Heart right ventricle (tissue), 16 donors: ENCODE measurements at places on chromosomes 2 and 18. TPM values are rescaled to one million over a fixed set of nuclear protein-coding genes. Genes with fewer than 3 reads are reported as not detected.

DNA sequence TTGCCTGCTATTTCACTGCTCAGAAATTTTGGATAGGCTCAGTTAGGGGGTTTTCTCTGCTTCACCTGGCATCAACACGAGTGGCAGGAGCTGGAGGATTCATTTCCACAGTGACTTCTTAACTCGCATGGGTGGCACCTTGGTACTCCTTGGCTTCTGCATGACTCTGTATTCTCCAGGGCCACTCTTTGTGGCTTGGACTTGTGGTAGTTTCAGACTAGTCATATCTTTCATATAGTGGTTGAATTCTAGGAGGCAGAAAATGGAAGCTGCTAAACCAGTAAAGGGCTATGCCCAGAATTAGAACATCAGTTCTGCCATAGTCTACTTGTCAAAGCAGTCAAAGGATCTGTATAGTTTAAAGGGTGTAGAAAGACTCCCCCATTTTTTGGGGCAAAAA lies 6.8 kb downstream of the MAIP1 start:
- no peak for DNase-seq

RFTN2 gene
- total RNA-seq, result 8.4 TPM

- no peak for DNase-seq
These were observed 33.0 kb downstream of the GPR75 start for GRCh38 chr2:53826587-53827397.

SCYGR4 gene
- not detected for total RNA-seq

GRCh38 chr2:238692562-238692961 lies 155.3 kb upstream of the TWIST2 start:
- no peak for DNase-seq

DNA sequence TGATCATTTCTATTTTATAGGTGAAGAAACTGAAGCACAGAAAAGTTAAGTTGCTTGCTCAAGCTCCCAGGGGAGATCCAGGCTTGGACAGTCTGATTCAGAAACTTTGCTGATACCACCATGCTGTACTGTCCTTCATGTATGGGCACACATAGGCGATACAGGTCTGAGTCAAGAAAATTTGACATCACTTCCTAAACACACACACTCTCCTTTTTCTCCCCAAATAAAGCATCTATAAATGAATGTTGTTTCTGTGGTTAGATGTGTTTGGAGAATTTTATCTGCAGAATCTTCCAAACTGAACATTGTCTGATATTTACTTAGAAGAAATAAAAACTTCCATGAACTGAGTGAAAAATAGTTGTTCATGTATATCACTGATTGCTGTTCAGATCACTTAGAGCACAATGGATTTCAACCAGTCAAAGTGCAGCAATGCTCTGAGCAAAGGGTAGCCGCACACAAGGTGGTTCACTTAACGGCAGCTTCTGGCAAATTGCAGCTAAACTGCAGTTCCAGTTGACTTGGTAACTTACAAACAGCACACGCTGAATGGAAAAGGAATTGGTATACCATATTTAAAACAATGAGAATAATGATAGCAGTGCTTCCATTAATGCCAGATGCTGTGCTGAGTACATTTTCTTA lies 10.0 kb upstream of the AGFG1 start:
- DNase-seq, result no peak

DNA sequence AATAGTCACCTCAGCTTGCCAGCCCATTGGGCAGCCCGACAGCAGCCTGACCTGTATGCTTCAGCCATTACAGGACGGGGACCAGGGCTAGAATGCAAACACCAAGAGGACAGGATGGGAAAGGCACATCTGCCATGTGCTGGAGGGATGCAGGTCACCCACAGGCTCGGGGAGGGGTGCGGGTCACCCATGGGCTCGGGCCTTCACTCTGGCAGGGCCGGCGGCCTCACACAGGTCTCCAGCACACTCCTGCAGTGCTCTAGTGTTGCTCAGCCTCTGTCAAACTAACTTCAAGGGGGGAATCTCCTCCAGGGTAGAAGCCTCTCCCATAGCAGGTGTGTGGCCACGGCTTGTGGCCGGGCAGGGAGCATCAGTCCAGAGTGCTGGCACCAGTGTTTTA lies 222.5 kb downstream of the SEPTIN10 start:
- DNase-seq, result no peak

- DNase-seq, result no peak
These were observed 503.8 kb upstream of the NRXN1 start for GRCh38 chr2:51535763-51536162.

GRCh38 chr2:49226360-49226759 lies 72.0 kb upstream of the FSHR start:
- no peak for DNase-seq

DNER gene
- 1.8 TPM for total RNA-seq

DNA sequence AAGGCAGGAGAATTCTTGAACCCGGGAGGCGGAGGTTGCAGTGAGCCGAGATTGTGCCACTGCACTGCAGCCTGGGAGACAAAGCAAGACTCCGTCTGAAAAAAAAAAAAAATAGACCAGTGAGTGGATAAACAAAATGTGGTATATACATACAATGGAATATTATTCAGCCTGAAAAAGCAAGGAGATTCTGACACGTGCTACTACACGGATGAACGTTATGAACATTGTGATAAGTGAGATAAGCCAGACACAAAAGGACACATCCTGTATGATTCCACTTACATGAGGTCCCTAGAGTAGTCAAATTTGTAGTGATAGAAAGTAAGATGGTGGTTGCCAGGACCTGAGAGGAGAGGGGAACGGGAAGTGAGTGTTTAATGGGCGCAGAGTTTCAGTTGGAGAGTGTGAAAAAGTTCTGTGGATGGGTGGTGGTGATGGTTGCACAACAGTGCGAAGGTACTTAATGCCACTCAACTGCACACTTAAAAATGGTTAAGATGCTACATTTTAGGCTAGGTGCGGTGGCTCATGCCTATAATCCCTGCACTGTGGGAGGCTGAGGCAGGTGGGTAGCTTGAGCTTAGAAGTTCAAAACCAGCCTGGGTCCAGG lies 38.3 kb downstream of the NIFK start:
- DNase-seq, result no peak

DSC1 gene
- total RNA-seq, result 2.7 TPM

GRCh38 chr2:218264773-218265561 lies 4.2 kb downstream of the GPBAR1 start:
- no peak for DNase-seq

- no peak for DNase-seq
These were observed 46.2 kb upstream of the B3GNT2 start for GRCh38 chr2:62149708-62150107.

GRCh38 chr18:72246076-72246475 lies 298.1 kb downstream of the CBLN2 start:
- DNase-seq, result no peak

DNA sequence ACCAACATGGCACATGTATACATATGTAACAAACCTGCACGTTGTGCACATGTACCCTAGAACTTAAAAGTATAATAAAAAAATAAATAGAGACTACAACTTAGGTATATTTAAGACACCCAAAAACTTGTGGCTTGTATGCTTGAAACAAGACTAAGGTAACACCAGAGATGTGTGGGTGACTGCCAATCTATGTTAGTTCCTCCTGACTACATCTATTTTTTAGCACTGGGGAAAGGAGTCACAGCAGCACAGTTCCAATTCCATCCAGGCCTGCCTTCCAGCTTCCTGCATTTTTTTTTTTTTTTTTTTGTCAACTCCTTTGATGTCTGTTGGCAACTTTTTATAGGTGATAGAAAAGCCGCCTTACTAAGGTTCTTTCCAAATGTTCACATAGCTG lies 18.2 kb downstream of the C2orf69 start:
- no peak for DNase-seq

DNA sequence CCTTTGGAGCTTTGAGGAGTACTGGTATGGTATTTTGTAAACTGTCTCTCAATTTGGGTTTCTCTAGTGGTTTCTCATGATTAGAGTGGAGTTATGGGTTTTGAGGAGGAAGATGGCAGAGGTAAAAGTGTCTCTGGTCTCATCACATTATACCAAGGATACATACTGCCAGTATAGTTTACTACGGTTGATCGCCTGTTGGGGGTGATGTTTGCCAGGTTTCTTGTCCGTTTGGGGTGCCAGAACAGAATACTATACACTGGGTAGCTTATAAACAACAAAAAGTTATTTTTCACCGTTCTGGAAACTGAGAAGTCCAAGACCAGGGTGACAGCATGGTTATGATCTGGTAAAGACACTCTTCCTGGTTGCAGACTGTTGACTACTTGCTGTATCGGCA lies 293.7 kb downstream of the NYAP2 start:
- DNase-seq, result no peak

GRCh38 chr2:219442256-219443015 lies 7.8 kb downstream of the SPEG start:
- no peak for DNase-seq

TTLL4 gene
- total RNA-seq, result 8.2 TPM

DNA sequence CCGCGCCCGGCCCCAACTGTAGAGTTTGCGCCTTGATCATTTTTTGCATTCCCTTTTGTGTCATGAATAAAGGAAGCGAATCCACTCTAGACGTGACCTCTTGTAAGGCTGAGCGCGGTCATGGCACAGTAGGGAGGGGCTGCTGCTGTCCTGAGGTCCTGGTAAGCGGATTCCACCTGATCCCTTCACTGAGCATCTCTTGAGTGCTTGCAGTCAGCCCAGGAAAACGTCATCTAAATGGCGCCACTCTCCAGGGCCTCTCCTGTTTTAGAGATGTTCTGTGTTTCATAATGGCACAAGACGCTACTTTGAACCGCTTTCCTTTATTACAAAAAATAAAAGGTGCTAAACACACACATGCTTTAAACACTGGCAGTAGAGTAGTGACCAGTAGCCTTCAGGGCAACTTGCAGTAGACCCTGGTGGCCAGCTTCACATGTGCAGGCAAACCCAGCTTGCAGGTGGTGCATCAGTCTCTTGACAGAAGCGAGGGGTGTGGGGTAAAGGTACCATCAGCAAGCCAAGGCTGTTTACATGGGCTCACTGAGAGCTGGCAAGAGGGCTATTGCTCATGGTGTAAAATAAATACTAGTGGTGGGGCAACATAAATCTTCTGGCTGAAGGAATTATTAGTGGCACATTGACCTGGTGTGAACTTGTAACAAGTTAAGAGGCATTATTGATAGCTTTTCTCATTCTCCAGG lies 43.0 kb upstream of the ACKR3 start:
- DNase-seq, result no peak

GRCh38 chr18:33291539-33291938 lies 149.0 kb downstream of the CCDC178 start:
- DNase-seq, result no peak

DNA sequence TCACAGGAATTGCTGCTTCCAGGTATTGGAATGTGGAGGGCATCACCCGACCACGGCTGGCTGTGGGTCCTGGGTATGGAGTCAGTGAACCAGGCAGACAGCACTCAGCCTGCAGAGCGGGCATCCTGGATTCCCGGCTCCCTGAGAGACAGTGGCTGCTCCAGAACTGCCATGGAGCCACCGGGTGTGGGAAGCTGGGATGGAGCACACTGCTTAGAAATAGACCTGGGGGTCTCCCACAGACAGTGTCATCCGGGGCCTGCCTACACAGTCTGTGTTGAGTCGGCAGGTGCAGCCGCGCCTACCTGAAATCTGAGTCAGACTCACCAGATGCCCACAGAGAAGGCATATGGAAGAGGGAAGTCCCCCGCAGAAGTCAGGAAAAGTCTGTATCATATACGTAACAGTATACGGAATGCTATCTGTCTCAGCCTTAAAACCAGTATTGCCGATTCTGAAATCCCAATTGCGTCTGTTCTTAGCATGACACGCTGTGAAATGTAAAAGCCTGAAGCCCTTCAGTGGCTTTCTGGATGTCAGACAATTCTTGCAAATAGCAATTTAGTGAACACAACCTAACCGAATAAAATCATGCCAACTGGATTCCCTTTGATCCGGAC lies 509.7 kb upstream of the MYT1L start:
- DNase-seq, result no peak

DNA sequence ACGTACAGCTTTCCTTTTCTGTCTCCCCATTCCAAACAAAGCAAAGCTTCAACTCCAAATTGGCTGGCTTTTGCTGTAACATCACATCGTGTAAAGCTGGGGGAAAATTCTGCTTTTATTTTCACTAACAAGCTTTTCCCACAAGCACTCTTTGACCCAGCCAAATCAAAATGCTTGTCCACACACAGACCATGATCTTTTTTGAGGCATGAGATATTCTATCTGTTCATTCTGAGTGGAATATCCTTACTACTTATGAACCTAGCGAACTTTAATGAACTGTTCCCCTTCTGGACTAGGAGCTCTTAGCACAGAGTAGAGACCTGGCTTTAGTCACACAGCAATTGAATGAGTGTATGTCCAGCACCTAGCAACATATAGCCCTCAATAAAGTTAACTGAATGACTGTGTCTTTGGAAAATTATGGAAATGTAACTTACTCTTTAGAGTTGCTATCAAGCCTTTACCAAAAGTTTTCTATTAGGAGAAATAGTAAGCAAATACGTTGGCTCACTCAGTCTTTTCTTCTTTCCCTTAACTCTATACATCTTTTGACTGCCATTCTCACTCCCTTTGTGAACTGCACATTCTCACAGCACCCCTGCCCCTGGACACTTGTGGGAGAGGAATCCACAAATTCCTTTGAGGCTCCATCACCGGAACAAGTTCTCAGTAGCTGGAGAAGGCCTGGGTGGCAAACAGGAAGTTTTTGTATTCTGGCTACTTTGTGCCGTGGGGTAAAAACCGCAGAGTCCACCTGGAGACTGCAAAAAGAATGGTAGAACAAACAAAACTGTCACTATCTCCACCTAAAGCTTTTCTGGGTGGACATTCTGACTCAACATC lies 1.3 kb upstream of the UBE2E3 start:
- no peak for DNase-seq

- DNase-seq, result peak; percentile 59
These were observed 292.5 kb downstream of the ALK start for GRCh38 chr2:29628862-29629261.

POTEJ gene
- not detected for total RNA-seq

DNA sequence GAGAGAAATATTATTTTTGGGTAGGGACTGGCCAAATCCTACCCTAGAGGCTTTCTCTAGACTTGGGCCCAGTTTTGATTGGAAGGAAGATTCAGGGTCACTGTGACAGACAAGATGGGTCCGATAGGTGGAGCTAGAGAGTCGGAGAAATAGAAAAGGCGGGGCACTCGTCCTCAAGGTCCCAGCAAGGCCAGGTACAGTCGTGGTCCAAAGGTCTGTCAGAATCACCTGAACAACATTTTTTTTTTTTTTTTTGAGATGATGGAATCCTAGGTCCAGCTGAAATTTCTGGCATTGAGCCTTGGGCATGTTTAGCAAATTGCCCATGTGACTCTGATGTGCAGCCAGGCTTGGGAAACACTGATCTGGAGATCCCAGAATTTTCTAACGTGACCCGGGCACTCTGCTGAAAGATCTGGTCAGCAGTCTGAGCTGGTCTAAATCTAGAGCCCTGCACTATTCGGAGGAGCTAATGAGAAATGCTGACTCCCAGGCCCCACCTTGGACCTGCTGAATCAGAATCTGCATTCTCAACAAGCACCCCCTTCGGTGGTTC lies 23.0 kb upstream of the NTSR2 start:
- no peak for DNase-seq

DNA sequence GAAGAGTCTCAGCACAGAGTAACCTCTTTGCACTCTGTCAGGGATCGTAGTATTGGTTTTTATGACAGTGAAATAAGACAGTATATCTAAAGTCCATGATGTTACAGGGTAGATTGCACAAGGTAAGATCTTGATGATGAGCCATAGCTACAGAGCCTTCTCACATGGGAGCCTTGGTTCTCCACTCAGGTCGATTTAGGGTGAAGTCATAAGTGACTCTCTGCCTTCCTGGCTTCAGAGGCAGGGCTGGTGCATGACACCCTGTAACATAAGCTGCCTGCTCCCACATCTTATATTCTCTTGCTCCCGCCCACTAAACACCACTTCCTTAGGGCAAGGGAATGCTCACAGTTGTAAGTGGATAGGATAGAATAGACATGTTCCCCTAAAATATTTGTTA lies 13.3 kb downstream of the DAPL1 start:
- no peak for DNase-seq

GRCh38 chr2:175874291-175874690 lies 127.8 kb downstream of the LNPK start:
- DNase-seq, result no peak
